ENCODE measurements at places on chromosomes 2 and 18.

- no peak for DNase-seq
Measured at GRCh38 chr18:24497031-24497754, 36.8 kb downstream of the HRH4 start.

DNA sequence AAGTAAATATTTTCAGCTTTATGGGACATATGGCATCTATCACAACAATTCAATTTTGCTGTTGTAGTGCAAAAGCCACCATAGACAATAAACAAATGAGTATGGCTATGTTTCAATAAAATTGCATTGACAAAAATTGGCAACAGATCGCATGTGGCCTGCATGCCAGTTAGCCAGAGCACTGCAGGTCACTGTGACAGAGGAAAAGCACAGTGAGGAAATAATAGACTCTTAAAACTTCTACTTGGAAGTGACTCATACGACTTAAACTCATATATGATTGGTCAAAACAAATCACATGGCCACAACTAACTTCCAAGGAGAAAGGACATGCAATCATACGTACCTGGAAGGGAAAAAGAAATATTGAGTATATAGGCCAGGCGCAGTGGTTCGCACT is 44.4 kb downstream of the EXOC6B start:
- no peak for DNase-seq

DNA sequence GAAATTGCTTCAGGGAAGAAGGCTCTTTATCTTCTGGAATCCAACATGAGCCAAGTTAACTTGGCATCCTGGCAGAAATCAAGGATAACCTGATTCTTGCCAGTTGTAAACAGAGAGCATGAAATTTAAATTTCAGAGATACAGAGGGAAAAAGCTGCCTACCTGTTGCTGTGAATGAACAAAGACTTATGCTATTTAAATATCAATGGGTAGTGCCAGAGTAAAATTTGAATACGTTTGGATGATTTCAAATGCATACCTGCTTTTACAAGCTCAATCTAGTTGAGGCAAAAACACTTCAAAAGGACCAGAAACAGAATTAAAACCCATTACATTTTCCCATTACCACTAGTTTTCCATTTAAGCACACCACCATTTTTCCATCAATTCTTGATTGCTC is 60.9 kb downstream of the CHST9 start:
- no peak for DNase-seq

- no peak for DNase-seq
Measured at GRCh38 chr2:133986081-133986837, 267.6 kb upstream of the MGAT5 start.

DNA sequence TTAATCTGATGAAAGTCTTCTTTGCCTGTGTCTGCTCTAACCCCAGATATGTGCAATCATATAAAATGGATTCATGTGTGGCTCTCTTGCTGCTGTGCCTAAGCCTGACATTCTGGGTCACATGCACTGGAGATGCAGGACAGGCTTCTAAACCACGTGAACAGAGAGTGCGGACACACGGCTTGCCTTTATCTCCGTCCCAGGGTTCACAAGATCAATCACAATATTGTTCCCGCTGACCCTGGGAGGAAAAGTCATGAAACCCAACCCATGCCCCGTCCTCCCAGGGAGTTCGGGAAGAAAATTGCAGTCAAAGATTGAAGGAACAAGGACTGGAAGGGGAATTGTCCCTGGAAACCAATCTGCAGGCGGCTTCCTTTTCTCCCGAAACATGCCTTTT is 74.8 kb downstream of the VAPA start:
- no peak for DNase-seq

- DNase-seq = no peak
Measured at GRCh38 chr18:70197844-70198243, 7.6 kb downstream of the RTTN start.

GRCh38 chr2:98608962-98609604 is 694 bp downstream of the UNC50 start:
- no peak for DNase-seq

DNA sequence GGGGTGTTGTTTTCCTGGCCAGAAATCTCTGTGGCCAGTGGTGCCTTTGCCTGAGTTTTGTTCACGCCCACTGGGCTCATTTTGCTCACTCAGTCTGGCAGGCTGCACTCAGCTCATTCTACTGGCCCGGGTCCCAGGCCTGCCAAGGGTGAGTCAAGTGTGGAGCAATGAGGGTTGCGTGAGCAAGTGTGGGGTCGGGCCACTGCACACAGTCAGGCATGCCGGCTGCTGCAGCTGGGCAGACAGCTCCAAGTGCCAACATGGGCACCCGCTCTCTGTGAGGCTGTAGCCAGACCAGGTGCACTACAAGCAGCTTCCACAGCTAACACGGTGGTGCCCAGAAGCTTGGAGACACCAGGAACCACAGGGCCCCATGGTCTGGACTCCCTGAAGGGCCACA is 801.1 kb upstream of the RAB6C start:
- DNase-seq = no peak

- peak; percentile 41 for DNase-seq
Measured at GRCh38 chr2:109644571-109645275, 30.6 kb downstream of the SOWAHC start.

DNA sequence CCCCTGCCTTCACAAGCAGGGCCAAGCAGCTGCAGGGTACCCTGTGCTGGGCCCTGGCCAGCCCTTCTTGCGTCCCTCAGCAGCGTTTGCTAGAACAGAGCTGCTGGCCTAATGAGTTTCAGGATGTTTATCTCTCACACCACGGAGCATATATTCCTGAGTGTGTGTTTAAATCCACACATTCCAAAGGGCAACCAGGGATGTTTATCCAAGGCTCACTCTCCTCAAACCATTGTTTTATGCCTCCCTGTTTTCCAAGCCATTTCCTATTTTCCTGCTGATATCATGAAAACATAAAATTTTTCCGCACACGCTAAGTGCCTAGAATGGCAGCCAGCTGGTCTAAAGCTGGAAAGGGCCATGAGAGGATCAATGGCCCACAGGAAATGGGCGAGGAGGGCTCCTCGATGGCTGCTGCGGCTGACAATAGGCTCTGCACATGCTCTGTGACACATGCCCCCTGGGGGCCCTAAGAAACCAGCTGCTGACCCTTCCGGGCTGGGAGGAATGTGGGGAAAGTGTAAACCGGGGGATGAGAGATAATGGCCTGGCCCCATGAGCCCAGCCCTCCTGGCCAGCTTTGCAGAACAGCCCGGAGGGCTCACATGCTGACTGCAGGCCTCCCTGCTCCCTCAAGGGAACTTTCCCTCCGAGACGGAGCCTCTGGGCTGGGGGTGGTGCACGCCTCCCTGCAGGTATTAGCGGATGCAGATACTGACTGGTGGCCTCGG is 194.0 kb downstream of the NDUFA10 start:
- DNase-seq = no peak

DNA sequence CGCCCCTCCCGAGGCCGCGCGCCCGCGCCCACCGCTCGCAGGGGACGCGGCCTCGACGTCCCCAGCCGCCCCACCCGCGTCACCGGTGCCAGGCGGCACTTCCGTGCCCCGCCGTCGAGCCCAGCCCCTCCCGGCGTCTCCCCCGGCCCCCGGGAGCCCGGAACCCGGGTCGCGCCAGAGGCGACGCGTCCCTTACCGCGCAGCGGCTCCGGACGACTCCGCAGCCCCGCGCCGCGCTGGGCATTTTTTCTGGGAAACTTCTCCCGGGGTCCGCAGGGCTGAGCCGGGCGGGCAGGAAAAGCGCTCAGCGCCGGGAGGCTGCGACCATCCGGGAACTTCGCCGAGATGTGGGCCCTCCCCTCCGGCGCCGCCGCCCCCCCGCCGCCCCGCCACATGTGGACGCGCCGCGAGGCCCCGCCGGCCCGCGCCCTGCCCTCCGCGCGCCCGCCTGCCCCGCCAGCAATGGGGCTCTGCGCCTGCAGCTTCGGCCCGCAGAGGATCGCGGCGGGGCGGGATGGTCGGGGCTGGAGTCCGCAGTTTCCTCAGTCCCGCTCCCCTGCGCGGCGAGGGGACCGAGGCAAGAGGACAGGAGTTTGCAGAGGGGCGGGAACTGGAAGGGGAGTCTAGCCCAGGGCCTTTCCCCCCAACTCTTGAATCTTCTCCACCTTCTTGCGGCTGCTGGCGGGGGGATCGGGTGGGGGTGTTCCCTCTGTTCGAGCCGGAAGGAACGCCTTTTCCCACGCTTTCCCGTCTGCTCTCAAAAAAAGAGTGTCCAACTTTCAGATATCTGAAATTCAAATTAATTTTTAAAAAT is 81.5 kb downstream of the CHRNA1 start:
- DNase-seq = no peak

DNA sequence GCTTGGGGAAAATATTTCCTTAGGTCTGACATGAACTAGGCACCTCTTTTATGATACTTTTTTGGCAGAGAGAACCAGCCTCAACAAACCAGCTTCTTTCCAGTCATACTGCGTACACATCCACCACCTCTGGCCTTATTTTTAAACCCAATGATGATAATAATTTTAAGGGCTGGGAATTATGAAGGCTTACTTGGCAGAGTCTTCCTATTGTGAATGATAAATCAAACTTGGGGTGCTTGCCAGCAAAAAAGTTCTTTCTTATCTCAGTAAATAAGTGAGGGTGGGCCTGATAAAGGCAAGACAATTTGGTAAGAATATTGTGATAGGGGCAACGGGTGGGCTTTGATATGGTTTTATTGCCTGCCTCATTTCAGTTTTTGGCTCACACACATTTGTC is 1230.2 kb upstream of the ZEB2 start:
- no peak for DNase-seq

DNA sequence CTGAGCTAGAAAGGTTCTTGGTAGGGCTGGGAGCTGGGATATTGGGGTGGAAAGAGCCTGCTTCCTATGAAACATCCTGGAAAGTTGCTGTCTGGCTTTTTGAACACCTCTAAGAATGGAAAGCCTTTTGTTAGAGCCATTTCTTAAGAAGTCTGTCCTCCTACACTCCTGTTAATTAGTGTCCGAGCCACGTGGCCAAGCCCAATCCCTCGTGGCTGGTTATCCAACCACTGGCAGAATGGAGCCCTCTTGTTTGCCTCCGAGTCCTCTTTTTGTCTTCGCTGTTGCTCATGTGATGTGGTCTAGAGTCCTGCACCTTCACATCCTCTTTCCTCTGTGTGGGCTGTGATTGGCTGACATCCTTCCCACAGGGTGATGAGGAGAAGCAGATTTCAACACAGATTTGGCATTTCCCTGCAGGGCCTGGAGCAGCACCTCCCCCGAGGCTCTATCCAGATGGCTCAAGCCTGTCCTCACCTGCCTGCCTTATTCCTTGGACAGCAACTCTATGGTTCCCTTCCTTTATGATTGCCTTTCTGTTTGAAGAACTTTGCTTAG is 8.2 kb upstream of the TOGARAM2 start:
- no peak for DNase-seq

DNA sequence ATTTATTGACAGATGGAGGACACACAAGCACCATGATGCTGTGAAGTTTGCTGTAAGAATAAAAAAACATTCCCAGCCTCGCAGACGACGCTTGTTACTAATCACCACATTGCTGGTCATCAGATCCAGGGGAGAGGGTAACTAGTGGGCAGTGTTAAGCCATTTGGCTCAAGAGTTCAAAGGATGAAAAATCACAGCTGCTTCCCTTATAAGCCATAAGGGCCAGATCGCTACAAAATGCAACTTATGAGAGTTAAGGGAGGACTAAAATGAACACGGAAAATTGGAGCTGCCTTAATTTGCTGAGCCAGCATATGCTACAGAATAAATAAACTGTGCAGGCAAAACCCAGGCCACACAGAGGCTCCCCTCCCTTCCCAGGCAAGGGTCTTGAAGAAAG is 522.6 kb downstream of the TDRD15 start:
- no peak for DNase-seq

- DNase-seq = no peak
Measured at GRCh38 chr18:74453642-74454198, 3.4 kb downstream of the DIPK1C start.

DNA sequence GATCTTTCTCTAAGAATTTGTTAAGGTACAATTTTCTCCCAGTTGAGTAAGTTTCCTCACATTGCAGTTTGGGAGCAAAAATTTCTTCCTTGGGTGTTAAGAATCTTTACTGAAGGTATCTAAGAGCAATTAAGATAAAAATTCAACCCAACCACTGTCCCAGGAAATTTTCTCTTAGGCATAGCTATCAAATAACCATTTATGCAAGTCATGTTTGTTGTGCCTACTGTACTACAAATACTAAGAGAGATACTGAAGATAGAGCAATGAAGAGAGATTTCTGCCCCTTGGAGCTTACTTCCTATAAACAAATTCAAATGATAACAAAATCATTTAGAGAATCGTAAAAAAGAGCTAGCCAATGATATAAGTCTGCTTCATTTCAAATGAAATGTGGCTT is 402.8 kb downstream of the LRRTM4 start:
- DNase-seq = no peak

- DNase-seq = peak; percentile 11
Measured at GRCh38 chr2:1802469-1803216, 58.3 kb upstream of the PXDN start.

GRCh38 chr18:75624869-75625268 is 197.4 kb upstream of the SMIM21 start:
- no peak for DNase-seq

DNA sequence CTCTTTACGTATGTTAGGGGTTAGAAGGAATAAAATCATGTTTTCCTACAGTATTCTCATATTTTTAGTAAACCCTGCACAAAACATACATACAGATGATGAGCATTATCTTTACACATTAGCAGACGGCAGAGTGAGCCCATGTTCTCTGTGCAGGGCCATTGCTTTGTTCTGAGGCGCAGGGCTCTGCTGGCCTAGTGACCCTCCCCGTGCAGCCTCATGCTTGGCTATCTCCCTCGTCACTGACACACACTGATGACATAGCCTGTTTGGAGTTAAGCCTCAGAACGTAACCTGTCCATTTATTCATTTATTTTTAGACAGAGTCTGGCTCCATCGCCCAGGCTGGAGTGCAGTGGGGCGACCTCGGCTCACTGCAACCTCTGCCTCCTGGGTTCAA is 115.9 kb upstream of the FOSL2 start:
- no peak for DNase-seq

DNA sequence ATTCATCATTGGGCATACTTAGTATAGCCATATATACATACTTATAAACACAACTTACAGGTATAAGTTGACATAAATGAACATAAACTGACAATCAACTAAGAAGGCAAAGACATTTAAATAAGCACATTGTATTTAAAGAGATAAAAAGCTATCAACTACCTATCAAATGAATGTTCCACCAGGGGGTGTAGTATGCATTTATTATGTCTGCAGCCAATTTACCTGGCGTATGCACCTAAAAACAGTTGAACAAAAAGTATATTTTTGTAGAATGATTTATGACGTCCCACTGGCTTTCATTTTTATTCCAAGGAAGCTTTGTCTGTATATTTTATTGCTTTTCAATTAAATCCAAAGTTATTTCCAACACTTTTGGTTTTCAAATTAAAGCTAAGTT is 323.5 kb downstream of the AFF3 start:
- DNase-seq = no peak
